ENCODE measurements at places on chromosomes 4 and X.

GRCh38 chrX:48520976-48521352 is 644 bp upstream of the EBP start:
- no peak for DNase-seq

GRCh38 chrX:101287402-101287801 is 3.7 kb downstream of the TAF7L start:
- peak; percentile 44 for DNase-seq

GRCh38 chr4:81966676-81967075 is 407.1 kb downstream of the HNRNPD start:
- DNase-seq, result no peak

- DNase-seq, result no peak
Observed at GRCh38 chr4:31667686-31668085, 947.5 kb downstream of the PCDH7 start.

DNA sequence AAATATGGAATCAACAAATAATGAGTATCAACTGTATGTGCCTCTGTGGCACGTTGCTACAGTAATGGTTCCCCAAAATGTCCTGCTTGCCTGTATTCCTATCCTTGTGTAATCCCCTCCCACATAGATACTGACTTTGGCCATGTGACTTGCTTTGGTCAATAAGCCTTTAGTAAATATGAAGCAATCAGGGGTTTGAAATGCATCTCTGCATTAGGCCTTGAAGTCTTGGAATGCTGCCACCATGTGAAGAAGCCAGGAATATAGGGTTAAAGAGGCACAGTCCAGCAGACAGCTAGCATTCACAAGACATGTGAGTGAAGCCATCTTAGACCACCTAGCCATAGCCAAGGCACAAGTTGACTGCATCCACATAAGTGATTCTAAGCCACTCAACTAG is 190.9 kb downstream of the GABRB1 start:
- no peak for DNase-seq

- no peak for DNase-seq
Observed at GRCh38 chrX:50327235-50327634, 122.7 kb downstream of the CCNB3 start.

DNA sequence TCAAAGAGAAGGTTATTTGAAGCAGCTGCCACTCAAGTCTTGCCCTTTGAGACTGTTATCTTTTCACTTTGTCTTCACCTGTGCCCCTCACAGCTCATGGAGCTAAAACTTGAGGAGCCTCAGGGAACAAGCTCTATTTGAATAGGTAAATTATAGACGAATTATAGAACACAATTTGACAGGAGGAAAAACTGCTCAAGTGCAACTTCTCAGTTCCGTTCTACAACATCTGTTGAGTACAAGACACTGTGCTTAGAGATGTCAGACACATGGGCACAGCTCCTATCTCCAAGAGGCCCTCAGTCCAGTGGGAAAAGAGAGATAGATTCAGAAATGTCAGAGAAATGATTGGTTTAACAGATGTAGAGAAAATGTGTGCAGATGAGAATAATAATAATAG is 5.1 kb downstream of the PPP1R2C start:
- DNase-seq, result no peak

DNA sequence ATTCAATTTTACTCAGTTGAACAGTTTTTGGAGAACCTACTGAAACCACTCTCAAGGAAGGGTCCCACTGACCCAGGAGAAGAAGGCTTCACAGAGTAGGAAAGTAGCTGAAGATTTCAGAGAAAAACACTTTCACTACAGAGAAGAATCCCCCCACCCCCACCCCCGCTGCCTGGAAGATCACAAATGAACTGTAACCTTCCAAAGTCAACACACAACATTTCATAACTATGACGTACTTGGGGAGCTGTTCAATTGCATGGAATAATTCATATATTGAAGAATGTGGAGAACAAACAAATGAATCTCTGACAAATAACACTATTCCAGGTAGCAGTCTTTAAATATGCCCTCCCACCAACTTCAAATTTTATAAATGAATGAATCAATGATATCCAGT is 86.1 kb upstream of the STS start:
- no peak for DNase-seq

DNA sequence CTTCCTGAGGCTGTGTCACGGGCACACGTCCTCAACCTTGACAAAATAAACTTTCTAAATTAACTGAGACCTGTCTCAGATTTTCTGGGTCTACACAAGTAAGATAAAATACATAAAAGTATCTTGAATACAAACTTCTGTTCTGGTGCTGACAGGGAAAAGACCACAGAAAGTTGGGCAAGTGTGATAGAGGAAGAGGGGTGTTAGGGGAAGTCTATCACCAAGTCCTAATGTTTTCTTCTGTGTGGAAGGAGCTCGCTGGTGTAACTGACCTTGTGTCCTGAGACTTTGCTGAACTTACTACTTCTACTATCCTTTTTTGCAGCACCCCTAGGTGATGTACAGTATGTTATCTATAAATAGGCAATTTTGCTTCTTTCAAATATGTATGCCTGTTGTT is 97.0 kb upstream of the STIM2 start:
- no peak for DNase-seq

DNA sequence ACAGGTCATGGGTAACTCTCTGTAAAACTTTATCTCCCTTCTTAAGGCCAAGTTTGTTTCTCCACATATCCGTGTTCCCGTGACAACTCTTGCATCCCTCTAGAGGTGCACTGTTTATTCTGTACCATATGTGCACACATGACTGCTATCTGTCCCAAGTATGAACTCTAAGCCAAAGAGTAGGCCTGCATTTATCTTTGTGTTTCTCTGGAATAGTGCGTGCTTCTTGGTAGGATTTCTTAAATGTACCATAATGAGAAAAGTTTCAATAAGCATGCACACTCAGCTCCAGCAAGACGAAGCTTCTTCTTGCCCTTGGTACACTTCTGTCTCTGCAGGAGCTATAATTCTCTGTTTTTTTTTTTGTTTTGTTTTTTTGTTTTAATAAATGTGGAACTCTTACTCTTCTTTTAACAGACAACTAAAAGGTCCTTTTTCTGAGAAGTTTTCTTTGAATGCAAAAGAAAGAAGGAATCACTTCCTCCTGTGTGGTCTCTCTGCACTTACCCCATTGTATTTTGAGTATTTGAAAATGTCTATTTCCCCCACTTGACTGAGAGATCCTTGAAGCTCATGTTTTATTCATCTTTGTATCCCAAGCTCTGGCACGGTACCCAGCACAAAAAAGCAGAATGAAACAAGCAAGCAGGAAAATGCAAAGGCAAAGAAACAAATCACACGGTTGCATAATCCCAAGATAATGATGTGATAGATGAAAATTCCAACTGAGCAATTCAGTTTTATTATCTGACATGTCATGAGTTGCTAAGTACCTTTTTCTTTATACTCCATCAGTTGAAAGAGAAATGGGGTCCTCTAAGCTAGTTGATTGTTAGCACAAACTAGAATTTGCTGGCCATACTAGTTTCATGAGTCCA is 521.9 kb upstream of the BOD1L1 start:
- no peak for DNase-seq

DNA sequence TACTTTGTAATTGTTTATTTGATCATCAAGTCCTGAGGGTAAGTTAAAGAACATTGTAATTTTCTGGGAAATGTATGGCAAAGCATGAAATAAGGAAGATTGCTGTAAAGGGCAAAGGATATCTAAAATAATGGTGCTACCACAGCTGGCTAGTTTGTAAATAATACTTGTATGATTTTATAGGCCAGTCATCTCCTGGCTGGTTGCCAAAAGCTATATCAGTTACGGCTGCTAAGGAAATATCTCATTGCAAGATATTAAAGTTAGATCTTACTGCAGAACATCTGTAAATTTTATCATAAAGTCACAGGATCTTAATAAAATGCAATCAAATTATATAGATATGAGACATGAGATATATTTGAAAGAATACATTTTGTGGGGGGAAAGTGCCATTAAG is 150.8 kb upstream of the CXCL13 start:
- no peak for DNase-seq

DNA sequence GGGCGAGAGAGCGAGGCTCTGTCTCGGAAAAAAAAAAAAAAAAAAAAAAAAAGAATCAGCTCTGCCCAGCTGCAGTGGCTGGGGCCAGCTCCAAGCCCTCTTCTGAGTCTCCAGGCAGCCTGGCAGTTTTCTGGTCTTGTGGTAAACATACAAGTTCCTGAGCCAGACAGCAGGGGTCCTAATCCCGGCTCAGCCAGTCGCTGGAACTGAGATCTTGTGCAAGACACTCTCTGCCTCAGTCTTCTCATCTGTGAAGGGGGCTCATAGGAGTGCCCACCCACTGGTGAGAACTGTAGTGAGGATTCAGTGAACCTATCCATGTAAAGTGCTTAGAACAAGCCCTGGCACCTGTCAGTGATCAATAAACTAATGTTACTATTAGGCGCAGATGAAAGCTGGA is 41.8 kb downstream of the C4orf50 start:
- DNase-seq, result no peak

DNA sequence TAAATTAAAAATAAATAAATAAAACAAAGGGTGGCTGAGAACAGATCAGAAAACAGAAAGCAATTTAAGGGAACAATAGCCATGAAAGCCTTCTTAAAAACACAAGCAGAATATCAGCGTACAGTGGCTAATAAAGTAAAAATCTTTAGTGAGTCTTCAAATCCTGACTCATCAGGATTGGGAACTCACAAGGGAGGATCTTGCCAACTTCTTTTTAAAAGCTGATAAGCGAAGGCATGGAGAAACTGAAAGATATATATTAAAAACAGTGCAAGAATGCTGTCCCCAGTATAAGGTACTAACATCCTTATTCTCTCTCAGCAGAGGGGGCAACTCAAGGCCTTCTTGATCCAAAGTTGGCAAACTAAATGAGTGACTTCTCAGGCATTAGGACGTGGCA is 180.1 kb downstream of the DHX15 start:
- no peak for DNase-seq

- no peak for DNase-seq
Observed at GRCh38 chr4:170413951-170414350, 324.2 kb upstream of the AADAT start.

- DNase-seq, result no peak
Observed at GRCh38 chr4:156946516-156947424, 24.8 kb downstream of the PDGFC start.

- no peak for DNase-seq
Observed at GRCh38 chr4:953574-953915, 19.8 kb downstream of the DGKQ start.

GRCh38 chr4:124295413-124295812 is 417.1 kb downstream of the ANKRD50 start:
- DNase-seq, result no peak

DNA sequence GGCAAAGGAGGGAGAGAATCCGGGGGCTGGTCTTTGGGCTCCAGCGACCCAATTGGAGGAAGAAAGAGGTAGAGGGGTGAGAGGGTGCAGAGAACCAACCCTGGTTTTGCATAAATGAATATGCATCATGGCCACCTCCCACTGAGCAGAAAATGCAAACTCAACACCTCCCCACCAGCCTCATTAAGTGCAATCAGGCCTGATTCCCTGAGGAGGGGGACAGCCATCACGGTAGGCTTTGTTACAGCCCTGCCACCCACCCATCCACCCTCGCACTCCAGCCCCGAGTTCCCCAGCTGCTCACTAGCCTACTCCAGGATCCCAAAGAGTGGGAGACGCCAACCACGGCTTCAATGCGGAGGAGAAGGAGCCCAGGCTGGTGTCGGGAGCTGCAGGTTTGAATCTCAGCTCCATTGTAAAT is 48.3 kb upstream of the MAN2B2 start:
- no peak for DNase-seq

DNA sequence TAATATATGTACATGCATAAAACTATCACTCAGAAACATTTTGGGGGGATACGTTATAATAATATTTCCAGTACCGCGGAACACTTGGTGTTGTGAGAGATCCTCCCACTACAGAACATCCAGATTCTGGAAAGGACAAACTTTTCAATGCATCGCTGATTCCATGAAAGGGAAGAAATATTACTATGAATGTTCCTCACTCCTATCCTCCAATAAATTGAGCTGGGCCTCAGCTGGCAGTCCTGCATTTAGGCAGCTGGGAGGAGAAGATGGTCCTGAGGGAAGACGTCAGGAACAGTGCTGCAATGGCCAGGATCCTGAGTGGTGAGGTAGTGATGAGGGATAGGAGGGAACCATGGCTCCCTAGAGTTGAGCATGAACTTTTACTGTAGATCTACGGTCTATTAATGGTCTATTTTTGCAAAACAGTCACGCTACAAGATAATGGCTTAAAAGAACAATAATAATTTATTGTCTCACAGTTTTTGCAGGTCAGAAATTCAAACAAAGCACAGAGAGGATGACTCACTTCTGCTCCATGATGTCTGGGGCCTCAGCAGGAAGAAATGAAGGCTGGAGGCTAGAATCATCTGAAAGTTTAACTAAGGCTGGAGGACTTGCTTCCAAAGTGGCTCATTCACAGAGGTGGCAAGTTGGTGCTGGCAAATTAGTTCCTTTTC is 538.1 kb downstream of the STIM2 start:
- no peak for DNase-seq

- no peak for DNase-seq
Observed at GRCh38 chr4:14792702-14793227, 209.5 kb upstream of the CPEB2 start.

- DNase-seq, result no peak
Observed at GRCh38 chrX:25175743-25176142, 160.0 kb upstream of the ARX start.

- peak; percentile 43 for DNase-seq
Observed at GRCh38 chr4:102500352-102500695, 835 bp upstream of the NFKB1 start.

- DNase-seq, result no peak
Observed at GRCh38 chr4:99763635-99764101, 53.0 kb upstream of the DAPP1 start.

- DNase-seq, result peak; percentile 84
Observed at GRCh38 chr4:48660347-48660746, 119.7 kb downstream of the FRYL start.

- no peak for DNase-seq
Observed at GRCh38 chrX:153635788-153636668, 11.0 kb upstream of the DUSP9 start.

- no peak for DNase-seq
Observed at GRCh38 chr4:6071191-6071958, 53.1 kb upstream of the C4orf50 start.

- no peak for DNase-seq
Observed at GRCh38 chrX:17680732-17681413, 56.4 kb upstream of the SCML1 start.

- DNase-seq, result no peak
Observed at GRCh38 chr4:87580057-87580456, 28.3 kb upstream of the DSPP start.

- peak; percentile 16 for DNase-seq
Observed at GRCh38 chr4:186029571-186030398, 39.2 kb upstream of the TLR3 start.

GRCh38 chrX:916230-916599 is 285.6 kb downstream of the SHOX start:
- no peak for DNase-seq

DNA sequence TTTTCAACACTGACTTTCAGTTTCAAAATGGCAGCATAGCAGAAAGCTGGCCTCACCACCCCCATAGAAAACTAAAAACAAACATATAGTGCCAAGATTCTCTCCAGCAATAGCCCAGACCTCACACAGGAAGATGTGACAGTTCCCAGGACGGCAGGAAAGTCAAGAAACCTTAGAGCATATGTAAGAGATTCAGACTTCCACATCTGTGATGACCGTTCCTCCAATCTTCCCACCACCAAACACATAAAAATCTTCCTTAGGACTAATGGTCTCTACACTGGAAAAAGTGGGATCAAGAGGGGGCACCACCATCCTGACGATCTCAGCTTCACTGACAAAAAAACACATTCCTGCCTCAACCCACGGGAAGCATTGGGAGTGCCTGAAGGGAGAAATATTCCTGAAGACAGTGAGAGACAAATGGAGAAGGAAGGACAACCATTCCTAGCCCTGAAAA is 134.1 kb upstream of the CPXCR1 start:
- DNase-seq, result no peak

Data from NCI-H2081 (cell line).